NB4 (cell line): ENCODE measurements at places on chromosomes 11 and 22.

- DNase-seq: no peak
Measured at GRCh38 chr22:38845004-38845740, 1.3 kb upstream of the NPTXR start.

- no peak for DNase-seq
Measured at GRCh38 chr22:22075382-22076163, 93.0 kb upstream of the TOP3B start.

DNA sequence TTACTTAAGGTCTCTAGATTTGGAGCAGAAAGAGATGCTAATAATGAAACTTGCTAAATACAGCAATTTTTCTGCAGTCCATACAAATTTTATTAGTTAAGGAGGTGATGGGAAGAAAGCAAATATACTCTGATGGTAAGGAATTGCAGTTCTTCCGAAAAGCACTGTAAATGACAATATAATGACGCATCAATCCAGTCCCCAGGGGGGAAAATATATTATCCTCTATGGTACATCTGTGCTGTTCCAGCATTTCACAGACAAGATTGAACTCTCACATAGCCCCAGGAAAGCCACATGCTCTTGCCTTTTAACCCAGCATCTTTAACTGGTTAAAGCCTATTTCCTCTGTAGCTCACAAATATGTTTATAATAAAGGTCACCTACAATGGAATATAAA, 416.6 kb upstream of the CCDC90B start:
- no peak for DNase-seq

DNA sequence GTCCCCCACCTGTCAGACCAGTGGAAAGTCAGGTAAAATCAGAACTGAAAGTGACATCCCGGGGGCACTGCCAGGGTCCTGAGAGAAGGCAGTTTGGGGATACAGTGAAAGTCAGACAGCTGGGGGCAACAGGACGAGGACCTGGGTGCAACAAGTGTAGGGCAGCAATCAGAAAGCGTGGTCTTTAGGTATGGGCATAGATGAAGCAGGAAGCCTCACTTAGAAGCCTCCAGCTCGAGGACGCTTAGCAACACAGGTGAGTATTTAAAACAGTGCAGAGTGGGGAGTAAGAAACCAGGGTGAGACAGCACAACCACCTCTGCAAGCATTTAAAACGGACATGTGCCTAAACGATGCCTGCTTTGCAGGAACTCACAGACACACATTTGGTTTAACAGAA, 64.6 kb upstream of the POU2AF1 start:
- DNase-seq: no peak

- peak; percentile 53 for DNase-seq
Measured at GRCh38 chr11:64537876-64538275, 53.1 kb upstream of the SLC22A12 start.

- DNase-seq: no peak
Measured at GRCh38 chr11:117513666-117514065, 186.0 kb downstream of the CEP164 start.

DNA sequence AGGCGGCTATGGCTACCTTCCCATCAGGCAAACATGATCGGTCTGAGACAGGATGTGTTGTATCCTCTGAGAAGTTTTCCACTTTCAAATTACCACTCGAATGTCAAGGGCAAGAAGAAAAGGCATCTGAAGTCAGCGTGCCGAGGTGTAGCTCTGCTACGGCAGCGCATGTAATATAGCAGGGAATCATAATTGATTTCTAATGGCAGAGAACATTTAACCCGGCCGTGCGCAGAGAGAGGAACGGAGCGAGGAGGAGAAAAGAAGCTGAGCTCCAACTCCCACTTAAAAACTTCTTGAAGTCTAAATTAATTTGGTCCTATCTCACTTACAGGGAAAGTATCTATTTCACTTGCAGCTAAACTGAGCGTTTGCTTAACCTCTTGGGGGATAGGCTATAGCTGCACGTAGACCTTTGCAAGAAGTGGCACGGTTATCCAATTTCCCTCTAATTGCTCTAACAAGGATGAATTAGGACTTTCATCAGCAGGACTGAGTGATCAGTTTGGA, 137.3 kb upstream of the KIRREL3 start:
- DNase-seq: no peak

- no peak for DNase-seq
Measured at GRCh38 chr22:43292630-43293018, 50.5 kb downstream of the SCUBE1 start.

DNA sequence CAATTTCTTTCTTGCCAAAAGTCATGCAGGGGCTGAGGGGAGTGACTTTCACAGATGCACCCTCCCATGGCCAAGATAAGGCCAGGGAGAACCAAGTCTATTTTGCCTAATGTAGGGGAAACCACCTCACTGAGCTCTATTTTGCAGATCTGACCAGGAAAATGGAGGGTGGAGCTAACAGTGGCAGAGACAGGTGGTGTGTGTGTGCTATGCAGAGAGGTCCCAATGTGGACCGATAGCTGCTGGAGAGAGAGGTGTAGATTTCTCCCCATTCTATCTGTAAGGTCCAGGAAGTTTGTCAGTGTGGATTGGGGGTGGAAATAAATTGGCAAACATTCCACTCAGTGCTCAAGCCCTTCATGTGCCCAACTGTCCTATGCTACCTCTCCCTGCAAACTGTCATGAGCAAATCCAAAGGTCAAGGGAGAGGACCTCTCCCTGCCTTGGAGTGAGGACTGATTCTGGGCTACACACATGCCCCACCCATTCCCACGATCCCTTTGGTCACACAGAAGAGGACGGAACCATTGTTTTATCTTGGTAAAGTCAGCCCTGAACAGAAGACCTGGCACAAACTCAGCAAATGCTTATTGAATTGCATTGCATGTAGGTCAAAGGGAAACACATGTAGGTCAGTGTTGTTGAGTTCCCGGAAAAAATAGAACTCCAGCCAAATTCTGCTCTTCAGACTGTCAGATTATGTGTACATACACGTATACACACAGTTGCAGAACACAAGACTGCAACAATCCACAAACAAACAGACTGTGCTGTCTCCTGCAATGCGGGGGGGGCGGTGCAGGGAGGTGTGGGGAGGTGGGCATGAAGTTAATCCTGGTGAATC, 65.9 kb downstream of the C11orf58 start:
- DNase-seq: no peak

GRCh38 chr22:28904211-28904896, 21.0 kb downstream of the ZNRF3 start:
- DNase-seq: no peak

- DNase-seq: no peak
Measured at GRCh38 chr11:35641964-35642363, 20.6 kb upstream of the TRIM44 start.

DNA sequence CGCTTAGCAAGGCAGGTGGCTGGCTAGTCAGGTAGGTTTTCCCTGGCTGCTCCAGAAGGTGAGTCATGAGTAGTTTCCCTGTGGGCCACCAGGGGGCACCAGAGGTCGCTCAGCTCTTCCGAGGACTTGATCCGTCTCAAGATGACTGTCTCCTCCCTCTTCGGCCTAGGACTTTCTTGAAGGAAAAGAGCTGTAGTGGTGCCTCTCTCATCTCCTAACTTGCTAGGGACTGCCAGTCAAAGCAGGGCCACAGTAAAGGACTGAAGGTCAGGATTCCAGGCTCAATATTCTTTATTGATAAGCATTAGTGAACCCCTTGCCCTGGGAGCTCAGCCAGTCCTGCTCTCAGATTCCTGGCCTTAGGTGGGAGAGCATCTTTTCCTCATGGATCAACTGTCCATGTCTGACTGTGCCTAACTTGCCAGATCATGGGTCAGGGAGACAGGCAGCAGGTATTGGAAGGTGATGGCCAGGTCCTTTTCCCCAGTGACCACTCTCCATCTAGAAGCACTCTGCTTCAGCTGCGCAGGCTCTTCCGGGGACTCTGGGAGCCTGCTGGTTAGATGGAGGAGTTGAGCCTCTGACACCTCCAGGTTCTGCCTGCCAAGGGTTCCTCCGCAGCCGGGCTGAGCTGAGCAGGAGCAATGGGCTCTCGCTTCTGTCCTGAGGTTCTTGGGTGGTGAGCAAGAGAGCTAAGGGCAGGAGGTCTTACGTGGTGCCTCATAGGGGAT, 1.9 kb downstream of the POLD4 start:
- DNase-seq: peak; percentile 86

DNA sequence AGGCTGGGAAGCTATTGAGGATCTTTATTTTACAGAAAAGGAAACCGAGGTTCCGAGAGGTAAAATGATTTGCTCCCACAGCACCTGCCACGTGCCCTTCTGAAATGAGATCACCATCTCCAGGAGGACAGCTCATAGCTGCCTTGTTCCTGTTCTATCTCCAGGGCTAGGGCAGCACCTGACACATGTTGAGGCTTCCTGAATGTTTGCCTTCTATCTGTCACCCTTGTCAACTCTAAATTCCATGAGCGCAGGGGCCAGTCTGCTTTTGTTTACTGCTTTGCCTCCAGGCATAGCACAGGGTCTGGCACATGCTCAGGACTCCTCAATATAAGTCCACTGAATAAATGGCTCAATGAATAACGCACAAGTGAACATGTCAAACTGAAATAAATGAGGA, 24.1 kb downstream of the ASCC2 start:
- no peak for DNase-seq

DNA sequence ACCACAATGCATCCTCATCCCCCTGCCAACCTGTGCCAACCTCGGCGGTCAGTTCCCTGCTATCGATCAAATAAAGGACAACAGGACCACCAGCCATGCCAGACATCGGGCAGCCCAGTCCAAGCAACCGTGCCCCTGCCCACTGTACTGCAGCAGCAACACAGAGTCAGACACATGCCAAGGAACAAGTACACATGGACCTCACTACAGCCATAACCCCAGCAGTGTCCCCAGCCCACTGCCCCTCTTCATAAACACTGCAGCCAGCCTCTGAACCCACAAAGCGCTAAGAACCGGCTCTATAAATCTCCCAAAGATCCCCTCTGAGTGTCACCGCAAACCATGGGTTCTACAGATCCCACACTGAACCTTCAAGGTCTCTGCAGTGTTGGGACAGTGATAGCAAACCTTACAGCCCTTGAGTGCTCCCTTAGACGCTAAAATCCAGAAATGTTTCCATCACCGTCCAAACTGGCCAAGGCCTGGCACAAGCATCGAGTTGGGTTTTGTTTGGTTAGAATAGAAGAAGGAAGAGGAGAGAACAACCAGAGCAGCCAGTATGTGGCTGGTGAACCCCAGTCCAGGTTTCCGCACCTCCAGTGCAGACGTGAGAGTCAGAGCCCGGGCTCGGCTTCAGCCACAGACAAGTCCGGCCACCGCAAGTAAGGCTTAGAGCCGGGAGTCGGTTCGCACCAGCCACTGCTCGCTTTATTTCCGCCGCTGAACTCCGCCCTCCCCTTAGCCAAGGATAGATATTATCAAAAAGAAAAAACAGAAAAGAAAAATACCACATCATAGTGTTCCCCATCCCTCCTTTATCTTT, 7.9 kb downstream of the PAX6 start:
- peak; percentile 51 for DNase-seq

DNA sequence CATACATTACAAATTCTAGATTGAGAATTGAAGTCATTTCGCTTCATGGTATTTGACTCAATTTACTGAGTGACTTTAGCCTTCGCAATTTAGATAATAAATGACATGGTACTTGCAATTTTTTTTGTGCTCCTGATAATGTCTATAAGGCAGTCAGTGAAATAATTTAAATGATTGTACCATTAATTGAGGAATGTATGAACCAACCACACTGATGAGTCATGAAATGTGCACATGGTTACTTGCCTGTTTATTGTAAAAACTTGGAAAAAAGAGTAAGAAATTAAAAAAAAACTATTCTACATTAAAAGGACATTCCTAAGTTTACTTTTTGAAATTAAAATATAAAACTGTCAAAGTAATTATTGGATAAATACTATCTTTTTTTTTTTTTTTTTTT, 43.3 kb downstream of the DNAJC24 start:
- DNase-seq: no peak

DNA sequence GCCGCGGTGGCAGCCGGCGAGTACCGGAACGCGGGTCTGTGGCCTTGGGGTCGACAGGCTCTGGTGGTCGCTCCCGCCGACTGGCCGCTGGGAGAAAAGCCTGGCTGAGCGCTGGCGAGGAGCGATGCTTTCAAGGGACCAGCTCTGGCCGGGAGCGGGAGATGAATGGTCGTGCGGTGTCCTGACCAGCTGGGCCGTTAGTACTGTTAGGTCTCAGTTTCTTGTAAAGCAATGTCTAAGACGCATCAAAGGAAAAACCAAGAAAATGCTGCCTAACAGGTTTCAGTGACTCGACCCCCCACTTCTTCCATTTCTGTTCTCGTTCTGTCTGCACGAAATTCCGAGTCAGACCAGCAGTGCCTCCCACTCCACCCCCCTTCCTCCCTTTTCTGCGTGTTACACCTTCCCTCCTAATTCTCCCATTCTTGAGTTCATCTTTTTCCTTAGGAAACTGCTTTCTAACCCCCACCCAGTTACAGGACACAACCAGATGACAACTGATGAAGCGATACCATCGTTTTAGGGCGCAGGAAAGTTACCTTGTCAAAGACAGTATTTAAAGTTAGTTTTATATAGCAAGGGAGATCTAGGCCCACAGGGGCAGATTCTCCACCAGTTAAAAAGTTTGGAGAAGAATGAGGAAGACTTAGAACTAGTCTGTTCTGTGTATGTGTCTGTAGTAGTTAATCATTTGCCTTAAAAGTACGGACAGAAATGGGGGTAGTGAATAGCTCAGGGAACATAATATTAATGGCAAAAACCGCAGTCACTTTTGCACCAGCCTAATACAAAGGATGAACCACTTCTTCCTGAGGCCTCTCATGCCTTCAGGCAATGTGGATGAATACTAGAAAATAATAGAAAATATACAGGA, 1.0 kb downstream of the CUL5 start:
- peak; percentile 19 for DNase-seq
